PC-9 (cell line): ENCODE measurements at places on chromosomes 2 and 18. TPM values are rescaled to one million over a fixed set of nuclear protein-coding genes. Genes with fewer than 3 reads are reported as not detected.

The ASPRV1 gene
- total RNA-seq: 0.30 and 0.48 TPM in 2 replicates

The ZNF519 gene
- 23.8 and 25.8 TPM in 2 replicates for total RNA-seq

The PREB gene
- total RNA-seq: 35.7 and 36.2 TPM in 2 replicates

The ZBTB14 gene
- 14.2 and 15.7 TPM in 2 replicates for total RNA-seq

The VAMP5 gene
- 7.2 and 7.4 TPM in 2 replicates for total RNA-seq

The C2orf66 gene
- total RNA-seq: 0.22 TPM in 1 of 2 replicates, not detected in the other

- DNase-seq: no peak
These were observed 155.6 kb upstream of the PIEZO2 start for GRCh38 chr18:11304928-11305327.

DNA sequence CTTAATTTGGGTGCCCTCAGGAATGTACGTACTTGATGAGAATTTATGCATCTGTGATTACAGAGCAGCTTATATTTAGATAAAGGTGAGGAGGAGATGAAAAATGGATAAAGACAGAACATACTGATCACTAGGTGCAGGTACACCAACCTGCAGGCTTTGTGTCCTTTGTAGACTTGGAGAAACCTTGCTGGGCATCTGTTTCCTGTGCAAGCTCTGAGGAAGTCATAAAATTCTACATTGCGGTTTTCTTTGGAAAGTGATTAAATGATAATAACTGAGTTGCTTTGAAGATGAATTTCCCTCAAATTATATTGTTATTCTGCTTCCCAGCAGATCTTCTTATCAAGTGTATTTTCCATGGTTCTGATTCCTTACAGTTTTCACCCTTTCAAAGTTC is 7.7 kb downstream of the RAB27B start:
- DNase-seq: no peak

GRCh38 chr18:45019469-45019868 is 338.8 kb downstream of the SETBP1 start:
- no peak for DNase-seq

DNA sequence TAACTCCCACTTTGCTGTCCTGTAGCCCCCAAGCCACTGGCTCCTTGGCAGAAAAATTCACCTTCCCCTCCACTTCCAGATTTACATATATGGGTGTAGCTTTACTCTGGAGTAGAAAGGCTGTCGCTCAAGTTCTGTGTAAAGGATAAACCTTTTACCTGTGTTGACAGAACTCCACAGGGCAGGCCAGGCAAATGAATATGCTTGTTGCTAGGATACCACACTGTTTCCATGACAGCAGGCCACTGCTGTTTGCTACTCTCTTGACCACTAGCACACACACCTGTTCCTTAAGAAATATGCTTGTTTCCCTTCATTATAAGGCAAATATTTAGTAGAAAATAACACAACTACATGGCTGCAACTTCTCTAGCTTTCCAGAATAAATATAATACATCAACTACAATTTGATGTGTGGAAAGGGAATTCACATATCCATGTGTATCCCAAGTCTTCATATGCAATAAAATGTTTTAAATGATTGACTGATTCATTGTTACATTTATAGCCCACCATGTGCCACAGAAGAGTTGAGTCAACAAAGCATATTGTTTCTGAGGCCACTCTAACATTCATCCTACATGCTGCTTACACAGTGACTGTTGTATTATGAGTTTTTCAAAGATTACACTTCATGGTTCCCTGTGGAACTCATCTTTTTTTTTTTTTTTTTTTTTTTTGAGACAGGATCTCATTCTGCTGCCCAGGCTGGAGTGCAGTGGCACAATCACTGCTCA is 56.2 kb upstream of the ROCK1 start:
- peak; percentile 27 for DNase-seq

- DNase-seq: no peak
These were observed 319.1 kb downstream of the SLC4A3 start for GRCh38 chr2:219946529-219946928.

DNA sequence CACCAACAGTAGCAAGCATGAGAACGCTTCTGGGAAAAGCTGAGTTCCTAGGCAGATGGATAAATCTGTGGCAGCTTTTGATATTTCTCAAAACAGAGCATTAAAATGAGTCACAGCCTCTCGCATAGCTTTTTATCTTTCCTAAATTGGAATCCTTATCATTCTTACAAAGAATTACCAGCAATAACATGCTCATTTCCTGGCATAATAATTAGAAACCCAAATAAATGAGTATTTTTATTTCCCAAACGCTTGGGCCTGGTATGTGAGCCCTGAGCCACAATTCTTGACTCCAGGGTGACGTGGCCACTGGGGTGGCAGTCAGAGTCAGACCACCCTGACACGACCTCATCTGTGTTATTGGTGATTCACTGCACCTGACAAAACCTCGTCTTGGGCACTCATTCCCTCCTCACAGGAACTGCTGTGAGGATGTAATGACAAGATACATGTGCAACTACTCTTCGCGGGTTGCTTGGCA is 210.7 kb downstream of the ARL4C start:
- DNase-seq: no peak

GRCh38 chr18:13305301-13305700 is 86.7 kb downstream of the LDLRAD4 start:
- no peak for DNase-seq

DNA sequence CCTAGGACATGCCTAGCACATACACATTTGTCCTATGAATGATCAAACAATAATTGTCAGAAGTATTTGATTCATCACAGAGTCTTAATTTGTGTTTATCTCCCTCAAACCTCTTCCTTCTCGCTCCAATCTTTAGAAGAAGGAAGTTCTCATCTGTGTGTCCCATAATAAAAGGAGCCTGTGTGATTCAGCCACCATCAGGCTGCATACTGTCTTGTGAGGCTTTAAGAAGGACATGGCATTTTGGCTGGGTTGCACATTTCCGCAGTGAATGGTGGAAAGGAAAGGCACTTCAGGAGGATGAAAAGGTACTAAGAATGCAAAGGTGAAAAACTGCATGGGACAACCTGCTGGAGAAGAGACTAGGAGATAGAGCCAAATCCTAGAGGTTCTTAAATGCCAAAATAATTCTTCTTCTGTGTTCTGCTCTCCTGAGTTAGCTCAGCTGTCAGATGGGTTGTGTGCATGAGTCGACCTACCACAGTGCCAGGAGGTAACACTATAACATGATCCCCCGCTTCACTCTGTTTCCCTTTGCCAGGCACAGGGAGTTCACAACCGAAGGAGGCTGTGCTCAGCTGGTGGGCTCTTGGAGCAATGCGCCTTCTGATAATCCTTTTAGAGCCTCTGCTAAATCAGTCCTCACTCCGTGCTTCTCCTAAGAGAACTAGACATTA is 120.1 kb downstream of the IRS1 start:
- no peak for DNase-seq

DNA sequence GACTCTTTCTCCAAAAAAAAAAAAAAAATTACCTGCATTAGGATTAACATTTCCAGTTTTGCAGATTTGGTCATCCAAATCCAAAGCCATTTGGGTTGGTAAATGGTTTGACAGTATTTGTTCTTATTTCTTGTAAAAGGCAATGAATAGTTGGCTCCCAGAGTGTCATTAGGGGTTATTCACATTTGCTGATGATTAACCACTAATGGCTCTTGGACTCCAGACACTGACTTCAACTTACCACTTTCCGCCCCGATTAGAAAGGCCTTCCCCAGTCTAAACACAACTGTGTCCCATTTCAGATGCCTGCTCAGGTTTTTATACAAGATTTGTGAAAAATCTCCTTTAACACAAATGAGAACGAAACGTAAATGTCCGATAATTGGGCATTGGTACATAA is 9.6 kb upstream of the TGIF1 start:
- DNase-seq: no peak
